ENCODE measurements at places on chromosomes 2 and 18.

DNA sequence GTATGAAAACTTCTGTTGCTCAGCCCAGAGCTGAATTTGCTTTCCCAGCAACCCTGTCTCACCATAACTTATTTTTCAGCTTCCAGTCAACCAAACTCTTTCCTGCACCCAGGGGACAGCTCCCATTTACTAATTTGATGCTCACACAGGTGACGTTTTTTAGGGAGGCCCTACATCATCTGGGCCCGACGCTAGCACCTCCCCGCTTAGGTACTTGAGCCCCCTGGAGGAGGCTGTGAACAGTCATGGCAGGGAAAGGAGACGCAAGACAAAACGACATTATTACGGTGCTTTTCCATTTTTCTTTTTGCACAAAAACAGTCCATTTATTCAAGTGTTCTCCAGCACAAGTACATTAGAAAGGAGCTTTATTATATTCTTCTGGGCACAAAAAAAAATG lies 59.2 kb upstream of the POMC start:
- DNase-seq = no peak

- no peak for DNase-seq
Measured at GRCh38 chr2:1874101-1874865, 130.0 kb upstream of the PXDN start.

GRCh38 chr2:175277772-175278171 lies 96.3 kb upstream of the ATP5MC3 start:
- no peak for DNase-seq

DNA sequence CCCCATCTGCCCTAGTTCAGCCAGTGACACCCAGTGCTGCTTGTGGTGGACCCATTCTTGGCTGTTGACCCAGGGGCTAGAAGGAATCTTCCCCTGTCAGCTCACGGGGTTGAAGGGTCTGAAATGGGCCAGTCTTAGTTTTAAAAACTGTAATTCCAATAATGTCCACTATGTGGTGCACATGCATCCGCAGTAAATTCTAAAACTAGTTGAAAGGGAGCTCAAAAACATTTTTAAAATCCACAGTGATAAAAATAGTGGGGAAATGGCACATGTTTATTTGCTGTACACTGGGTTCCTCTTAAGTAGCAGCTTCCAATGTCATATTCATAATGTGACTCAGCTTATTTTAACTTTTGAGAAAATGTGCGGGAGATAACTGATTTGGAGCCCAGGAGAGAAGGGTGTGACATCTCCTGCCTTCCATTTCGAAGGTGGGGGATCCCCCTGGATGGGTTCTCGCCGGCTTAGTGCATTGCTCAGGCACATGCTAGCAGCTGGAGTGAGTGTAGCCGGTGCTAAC lies 32.8 kb downstream of the GRHL1 start:
- no peak for DNase-seq

- DNase-seq = no peak
Measured at GRCh38 chr2:215657844-215658243, 222.0 kb upstream of the FN1 start.

Measured in activated T-cell treated with anti-CD3 and anti-CD28 coated beads, Interleukin-2, amount 50 U/mL, for 4 hours (primary cell).